ENCODE measurements at places on chromosomes 1 and 21. TPM values are rescaled to one million over a fixed set of nuclear protein-coding genes. Genes with fewer than 3 reads are reported as not detected.
A peak's percentile ranks its signal among the peaks of the same experiment; 100 is the strongest.

DNA sequence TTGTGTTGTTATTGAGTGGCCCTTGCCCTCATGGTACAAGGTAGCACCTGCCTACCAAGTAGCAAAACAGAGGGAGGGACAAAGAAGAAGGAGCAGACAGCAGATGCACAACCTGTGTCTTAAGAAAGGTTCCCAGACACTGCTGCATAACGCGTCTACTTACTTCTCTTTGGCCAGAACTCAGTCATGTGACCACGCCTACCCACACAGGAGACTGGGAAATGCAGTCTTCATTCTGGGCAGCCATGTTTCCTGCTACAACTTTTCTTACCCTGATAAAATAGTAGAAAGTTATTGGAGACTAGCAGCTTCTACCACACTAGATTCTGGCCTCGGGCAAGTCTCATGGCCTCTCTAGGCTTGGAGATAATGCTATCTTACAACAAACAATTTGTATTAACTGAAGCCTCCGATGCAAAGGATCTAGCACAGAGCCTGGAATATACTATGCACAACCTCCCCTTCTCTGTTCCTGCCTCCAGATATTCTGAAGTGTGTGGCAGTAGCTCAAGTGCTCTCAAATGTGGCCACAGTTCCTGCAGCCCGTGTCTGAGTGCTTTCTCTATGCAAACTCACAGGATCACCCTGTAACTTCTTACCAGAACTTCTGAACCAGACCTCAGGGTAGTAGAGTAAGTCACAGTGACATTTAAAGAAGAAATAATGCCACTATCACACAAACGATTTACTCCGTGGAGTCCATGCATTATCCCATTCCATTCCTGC, 34.1 kb upstream of the BTG2 start:
- peak; percentile 87 for DNase-seq

The TNNI3K gene
- not detected for total RNA-seq

The ZZZ3 gene
- 32.7 TPM for total RNA-seq

GRCh38 chr1:30535595-30536325, 187.6 kb downstream of the MATN1 start:
- peak; percentile 1 for DNase-seq

- peak; percentile 46 for DNase-seq
Measured at GRCh38 chr21:31618696-31619430, 40.6 kb upstream of the SOD1 start.

The OR2L13 gene
- not detected for total RNA-seq

GRCh38 chr21:38834725-38835124, 29.0 kb downstream of the ETS2 start:
- DNase-seq: no peak

The EDARADD gene
- total RNA-seq: 11.8 TPM

GRCh38 chr21:36928960-36929359, 37.5 kb downstream of the HLCS start:
- no peak for DNase-seq

GRCh38 chr1:37759451-37759850, 5.5 kb downstream of the EPHA10 start:
- DNase-seq: no peak

- DNase-seq: no peak
Measured at GRCh38 chr1:56404561-56405030, 174.8 kb downstream of the PLPP3 start.

DNA sequence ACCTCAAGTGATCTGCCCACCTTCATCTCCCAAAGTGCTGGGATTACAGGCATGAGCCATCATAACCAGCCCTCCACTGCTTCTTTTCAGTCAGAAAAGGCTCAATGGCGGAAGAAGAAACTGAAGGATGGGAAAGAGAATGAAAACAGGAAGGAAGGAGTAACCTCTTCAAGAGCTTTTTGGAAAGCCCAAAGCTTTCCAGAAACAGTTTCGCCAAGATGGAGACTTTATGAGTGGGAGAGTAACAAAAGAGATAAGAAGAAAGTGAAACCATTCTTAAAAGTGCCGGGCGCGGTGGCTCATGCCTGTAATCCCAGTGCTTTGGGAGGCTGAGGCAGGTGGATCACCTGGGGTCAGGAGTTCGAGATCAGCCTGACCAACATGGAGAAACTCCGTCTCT, 62.7 kb upstream of the NBL1 start:
- no peak for DNase-seq

DNA sequence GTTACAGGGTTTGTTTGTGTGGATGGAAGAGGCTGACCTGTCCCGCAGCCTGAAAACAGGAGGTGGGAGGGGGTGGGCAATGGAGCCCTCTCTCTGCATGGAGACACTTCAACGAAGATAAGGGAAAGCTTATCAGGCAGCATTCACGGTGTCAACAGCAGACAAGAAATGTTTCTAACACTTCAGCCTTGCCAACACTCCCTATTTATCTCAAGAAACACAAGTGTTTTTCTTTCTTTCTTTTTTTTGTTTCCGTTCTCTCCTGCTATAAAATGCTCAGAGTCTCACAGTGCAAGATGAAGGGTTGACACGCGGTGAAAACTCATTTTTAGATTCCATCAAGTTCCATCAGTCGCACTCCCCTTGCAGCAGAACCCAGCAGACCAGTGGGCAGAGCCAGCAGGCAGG, 594.4 kb downstream of the MATN1 start:
- DNase-seq: no peak

Data from activated CD8-positive, alpha-beta memory T cell treated with anti-CD3 and anti-CD28 coated beads, Interleukin-2, amount 10 ng/mL, durations not matched to agents 7 days and 5 days (primary cell).